ENCODE measurements at places on chromosomes 7 and 10.

DNA sequence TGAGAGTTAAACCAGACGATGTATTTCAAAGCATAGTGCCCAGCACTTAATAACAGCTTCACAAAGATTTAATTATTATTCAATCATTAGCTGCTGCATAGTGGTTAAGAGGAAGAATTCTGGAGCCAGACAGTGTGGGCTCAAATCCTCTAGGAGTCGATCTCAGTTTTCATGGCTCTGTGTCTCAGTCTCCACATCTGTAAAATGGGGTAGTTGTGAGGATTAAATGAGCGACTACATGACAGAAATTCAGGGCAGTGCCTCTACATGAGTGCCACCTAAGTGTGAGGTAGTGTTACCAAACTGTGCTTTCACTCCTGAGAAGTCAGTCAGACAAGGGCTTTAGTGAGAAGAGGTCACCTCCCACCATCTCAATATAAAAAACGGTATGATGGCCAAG, 81.7 kb upstream of the FGFR2 start:
- DNase-seq: no peak

DNA sequence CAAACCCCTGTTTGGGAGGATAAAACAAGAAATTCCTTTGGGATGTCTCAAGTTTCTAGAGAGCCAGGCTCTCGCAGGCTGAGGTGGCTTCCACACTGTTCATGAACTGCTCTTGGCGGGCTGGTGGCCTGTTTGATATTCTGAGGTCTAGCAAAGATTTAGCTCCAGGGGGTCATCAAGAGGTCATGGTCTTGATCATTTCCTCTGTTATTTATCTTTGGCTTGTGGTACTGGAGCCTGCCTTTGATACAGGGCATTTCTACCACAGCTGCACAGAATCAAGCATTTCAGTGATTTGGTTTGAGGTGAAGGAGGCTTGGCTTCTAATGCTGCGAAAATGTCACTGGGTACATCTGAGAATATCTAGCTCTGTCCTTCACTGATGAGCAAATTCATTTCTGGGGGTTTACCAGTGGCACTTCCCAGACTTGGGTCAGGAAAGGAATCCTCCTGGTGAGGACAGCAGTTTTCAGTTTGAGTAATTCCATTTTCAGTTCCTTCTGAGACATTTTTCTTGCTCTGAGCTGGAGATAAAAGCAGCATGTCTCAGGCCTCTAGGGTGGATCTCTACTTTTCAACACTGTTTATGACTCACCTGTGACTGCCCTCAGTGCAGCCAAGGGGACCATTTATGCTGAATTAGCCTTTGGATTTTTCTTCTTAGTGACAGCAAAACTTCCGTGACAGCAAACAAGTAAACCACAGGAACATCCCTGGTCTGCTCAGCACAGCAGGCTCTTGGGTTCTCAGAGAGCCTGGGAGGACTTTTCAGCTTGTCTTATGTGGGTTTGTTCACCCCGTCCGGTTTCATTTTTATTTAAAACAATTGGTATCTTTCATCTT, 312.0 kb downstream of the RNLS start:
- DNase-seq: peak; percentile 7

- no peak for DNase-seq
These were observed 86.6 kb upstream of the C7orf33 start for GRCh38 chr7:148503900-148504487.

- no peak for DNase-seq
These were observed 128.0 kb downstream of the NRCAM start for GRCh38 chr7:108328174-108328651.

DNA sequence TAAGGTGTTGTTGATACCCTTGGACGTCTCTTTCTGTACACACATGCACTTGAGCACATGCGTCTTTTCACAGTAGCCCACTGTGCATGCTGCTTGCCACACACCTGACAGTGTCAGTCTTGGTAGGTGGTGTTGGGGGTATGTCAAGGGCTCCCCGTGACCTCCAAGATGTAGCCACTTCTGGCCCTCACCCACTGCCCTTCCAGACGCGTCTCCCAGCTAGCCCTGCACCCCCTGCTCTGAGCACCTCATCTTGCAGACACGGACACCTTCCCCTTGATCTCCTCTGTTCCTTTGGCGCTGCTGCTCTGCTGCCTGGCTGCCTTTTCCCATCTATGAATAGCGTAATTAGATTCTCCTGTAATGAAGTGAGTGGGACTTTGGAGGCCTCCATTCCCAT, 75.2 kb upstream of the TNS3 start:
- DNase-seq: no peak

DNA sequence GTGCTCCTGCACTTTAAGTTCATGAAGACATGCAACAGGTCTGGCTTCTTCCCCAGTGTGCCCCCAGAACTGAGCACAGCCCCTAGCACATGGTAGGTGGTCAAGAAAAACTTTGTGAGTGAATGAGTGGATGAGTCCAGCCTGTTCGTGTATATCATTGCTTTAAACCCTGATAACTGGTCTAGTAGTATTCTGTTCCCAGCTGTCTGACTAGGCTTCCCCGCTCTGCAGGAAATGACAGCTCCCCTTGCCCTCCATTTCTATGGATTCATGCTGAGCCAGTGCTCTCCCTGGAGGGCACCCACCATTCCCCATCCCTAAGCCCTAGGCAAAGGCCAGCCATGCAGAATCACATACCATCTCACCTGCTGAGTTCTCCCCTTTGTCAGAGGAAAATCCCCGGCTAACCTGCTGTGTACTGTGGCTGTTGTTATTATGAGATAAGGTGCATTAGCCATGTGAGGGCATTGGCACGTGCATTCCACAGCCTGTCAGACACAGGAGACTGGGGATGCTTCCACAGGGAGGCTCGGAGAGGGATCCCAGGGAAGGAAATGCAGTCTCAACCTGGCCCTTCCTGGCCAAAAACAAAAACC, 698.9 kb downstream of the GRID1 start:
- DNase-seq: no peak

- DNase-seq: no peak
These were observed 90.9 kb downstream of the DIP2C start for GRCh38 chr10:598415-599170.

DNA sequence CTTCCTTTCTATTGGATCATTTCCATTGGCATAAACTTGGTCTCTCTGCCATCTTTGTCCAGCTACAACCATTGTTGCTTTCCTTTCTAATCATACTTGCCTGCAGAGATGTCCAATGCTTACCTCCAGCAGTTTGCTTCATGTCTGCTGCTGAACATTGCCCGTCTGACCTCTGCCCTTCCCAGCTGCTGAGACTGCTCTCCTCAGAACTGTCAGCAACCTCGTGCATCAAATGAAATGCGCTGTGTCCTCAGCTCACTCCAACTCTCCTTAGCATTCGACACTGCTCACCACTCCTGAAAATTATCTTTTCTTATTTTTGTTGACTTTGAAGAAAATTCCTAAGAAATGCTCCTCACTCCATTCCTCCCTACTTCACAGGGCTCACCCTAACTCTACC, 5.0 kb downstream of the FAM170B start:
- DNase-seq: no peak

DNA sequence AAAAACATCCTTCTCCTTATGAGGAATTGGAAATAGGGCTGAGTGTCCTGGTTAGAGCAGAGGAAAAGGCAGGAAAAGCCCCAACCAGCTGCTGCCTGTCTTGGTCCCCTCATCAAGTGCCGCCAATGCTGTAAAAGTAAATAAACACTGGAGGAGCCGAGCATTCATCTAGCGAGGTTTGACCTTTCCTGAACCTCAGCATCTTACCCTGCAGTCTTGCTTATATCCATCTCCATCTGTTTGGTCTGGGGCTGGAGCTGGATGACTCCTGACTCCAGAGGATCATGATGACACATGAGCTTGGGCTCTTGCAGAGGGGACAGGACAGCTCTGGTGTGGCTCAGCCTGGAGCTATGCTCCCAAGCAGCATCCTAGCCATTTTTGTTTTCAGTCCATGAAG, 501.1 kb downstream of the TNS3 start:
- no peak for DNase-seq

DNA sequence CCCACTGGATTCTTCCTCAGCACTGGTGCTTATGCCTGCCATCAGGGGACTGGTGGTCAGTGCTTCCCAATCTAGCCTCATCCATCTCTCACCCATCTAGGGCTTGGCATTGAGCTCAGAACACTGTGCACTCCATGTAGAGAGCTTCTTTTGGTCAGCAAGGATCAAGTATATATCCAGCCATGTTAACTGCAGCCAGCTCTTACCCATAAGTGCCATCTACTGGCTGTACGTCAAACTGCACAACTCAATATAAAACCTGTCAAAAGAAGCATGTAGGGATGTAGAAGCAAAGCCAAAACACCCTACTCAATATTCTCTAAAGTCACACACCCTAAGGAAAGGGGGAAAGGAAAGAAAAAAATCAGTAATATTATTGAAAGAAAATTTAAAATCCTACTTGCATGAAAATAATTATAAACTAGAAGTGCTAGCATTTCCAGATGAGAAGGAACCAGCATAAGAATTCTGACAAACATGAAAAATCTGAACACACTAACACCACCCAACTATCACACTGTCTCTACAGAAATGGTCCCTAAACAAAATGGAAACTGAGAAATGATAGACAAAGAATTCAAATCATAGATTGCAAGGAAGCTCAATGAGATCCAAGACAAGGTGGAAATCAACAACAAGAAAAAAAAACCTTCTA, 531.1 kb upstream of the STEAP1 start:
- no peak for DNase-seq

- DNase-seq: no peak
These were observed 46.7 kb downstream of the PROSER2 start for GRCh38 chr10:11869743-11870460.

- DNase-seq: no peak
These were observed 223.7 kb downstream of the CXCL12 start for GRCh38 chr10:44161184-44161583.

GRCh38 chr7:26083113-26083512, 68.9 kb upstream of the NFE2L3 start:
- no peak for DNase-seq

- DNase-seq: no peak
These were observed 43.3 kb downstream of the POLR1F start for GRCh38 chr7:19665399-19666008.

DNA sequence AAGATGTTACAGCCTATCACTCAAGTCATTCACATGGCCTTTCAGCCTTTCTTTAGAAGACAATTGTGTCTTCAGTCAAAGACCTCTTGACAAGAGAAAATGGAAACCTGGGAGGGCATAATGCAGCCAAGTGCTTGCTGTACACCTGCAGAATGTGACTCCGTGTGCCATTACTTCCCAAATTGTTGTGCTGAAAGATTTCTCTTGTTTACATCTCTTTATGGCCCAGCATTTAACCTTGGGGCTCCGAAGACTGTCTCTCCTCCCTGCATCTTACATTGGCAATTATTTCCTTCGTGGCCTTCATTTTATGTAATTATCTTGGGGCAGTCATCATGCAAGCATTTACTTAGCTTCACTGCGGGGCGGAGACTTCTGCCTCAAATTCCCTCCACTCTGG, 287.0 kb downstream of the TCF7L2 start:
- DNase-seq: no peak
